Stromal cell of bone marrow (primary cell): ENCODE measurements at places on chromosomes 1 and 21.

DNA sequence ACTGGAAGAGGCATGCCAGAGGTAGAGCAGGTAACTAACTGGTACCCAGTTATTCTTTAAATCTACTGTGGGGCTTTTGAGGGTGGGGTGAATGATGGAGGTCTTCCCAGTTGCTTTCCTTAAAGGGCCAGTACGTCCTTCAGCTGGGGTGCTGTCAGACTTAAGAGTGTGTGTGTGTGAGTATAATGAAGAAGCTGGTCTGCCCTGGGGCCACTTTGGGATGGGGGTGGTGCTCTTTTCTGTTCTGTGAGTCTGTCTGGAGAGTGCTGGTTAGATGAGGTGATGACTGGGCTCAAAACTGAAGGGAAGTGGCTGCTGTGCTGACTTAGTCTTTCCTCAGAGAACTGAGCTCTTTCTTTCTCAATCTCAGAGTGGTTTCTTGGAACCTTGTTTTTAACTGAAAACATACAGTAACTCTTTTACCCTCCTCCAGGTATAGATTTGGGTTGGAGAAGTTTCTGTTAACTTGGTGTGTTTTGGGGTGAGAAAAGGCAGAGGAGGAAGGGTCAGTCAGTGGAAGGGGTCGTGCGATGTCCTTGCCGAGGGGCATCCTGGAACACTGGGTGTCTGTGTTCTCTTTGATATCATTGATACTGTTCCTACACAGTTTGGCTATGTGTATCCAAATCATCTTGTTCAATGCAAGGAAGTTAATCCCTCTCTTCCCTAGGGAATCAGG lies 746 bp downstream of the MACF1 start:
- peak; percentile 72 for DNase-seq

GRCh38 chr21:36433059-36433709 lies 46.7 kb downstream of the CLDN14 start:
- DNase-seq, result no peak

GRCh38 chr1:46193984-46194570 lies 4.2 kb downstream of the POMGNT1 start:
- no peak for DNase-seq

DNA sequence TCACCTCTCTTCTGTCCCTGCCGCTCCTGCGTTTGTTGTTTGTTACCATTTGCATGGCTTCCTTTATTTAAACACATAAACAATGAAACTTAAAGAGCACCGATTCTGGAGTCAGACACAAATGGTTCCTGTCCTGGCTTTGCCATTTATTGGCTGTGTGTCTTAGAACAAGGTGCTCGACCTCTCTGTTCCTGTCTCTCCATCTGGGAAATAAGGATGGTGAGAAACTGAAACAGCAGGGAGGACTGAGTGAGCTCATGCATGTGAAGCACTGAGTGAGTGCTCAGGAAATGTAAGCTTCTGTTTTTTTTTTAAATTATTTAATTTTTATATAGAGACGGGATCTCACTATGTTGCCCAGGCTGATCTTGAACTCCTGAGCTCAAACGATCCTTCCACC lies 148.2 kb upstream of the WNT4 start:
- DNase-seq, result no peak

DNA sequence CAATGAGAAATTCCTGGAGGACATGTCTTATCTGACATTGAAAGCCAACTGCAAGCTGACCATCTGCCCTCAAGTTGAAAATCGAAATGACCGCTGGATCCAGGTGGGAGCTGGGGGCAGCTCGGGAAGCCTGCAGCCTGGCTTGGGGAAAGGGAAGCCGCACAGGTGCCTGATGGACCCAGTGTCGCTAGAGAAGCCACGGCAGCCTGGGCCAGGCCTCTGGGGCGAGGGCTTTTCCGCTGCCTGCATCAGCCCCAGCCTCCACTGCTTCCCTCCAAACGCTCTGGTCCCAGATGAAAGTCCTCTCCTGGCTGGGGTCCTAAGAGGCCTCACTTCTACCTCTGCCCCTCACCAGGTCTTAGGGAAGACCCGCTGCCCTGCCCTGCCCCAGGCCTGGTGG lies 18.8 kb upstream of the PADI3 start:
- no peak for DNase-seq

- DNase-seq, result no peak
These were observed 340.2 kb downstream of the SMYD3 start for GRCh38 chr1:246166841-246167240.

GRCh38 chr1:30146448-30146847 lies 576.9 kb downstream of the MATN1 start:
- no peak for DNase-seq

DNA sequence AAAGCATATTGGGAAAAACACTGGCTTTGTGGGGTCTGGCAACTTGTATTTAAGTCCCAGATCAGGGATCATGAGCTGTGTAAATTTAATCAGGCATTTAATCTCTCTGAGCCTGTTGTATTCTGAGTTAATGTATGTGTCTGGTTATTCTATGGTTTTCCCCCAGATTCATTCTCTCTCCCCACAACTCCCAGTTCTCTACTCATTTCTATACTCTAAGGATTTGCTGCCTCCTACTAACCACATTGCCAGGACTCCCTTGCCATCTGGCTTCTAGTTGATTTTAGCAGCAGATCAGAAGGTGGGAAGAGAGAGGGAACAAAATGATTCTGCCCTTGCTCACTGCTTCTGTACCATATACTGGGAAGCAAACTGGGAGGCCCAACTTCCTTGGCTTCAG lies 31.4 kb upstream of the S1PR1 start:
- no peak for DNase-seq

DNA sequence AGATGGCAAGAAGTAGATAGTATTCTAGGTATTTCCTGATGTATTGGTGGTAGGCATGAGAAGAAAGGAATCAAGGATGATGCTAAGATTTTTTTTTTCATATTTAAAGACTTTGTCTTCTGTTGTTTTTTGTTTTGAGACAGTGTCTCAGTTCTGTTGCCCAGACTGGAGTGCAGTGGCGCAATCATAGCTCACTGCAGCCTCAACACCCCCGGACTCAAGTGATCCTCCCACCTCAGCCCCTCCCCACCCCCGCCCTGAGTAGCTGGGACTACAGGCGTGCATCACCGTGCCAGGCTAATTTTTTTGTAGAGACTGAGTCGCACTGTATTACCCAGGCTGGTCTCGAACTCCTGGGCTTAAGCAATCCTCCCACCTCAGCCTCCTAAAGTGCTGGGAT lies 2.8 kb upstream of the CAPZB start:
- DNase-seq, result no peak

- DNase-seq, result no peak
These were observed 857 bp upstream of the AK5 start for GRCh38 chr1:77280962-77281361.

GRCh38 chr1:152109231-152109997 lies 5.8 kb downstream of the TCHH start:
- DNase-seq, result no peak

DNA sequence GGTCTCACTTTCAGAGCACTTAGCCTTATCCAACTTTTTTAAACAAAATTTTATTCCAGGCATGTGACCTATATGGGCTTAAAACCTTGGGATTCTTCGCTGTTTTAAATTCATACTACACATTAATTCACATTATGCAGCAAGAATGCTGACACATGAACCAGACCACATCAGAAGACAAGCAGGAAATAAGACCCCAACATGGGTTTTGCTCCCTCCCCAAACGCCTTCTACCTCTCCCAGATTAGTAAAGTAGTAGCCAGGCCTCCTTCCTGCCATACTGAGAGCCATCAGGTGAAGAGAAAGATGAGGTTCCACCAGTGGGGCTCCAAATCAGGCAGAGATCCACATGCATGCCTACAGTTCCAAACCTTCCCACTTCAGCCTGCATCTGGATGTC lies 3.7 kb downstream of the IGSF3 start:
- DNase-seq, result no peak

DNA sequence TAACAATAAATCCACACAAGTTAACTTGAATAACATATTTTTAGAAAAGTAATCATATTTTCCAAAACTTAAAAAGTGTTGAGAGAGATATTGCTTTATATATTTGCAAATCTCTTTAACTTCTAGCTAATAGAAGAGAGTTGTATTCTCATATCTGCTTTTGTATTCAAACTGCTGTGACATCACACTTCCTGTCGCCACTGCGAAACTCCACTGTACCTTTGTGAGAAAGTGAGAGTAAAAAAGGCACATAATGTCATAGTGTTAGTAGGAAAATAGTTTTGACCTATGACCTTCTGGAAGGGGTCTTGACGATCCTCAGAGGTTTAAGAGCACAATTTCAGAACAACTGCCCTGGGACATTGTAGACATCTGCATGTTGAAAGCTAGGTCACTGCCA lies 21.6 kb downstream of the AK5 start:
- no peak for DNase-seq

DNA sequence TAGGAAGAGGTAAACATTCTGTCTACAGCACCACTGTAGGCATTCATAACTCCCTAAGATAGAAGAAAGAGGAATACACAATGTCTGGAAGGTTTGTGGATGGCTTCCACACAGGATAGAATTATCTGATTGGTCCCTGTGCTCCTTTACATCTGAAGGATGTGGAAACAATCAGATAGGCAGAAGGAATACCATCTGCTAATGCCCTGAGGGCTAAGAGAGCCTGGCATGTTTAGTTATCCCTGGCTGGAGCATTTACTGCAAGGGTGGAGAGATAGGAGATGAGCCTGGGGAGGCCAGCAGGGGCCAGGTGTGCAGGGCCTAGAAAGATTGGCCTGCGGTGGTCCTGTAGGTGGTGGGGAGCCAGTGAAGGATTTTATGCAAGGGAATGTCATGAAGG lies 8.6 kb upstream of the ACBD3 start:
- no peak for DNase-seq

- no peak for DNase-seq
These were observed 33.0 kb downstream of the MAST2 start for GRCh38 chr1:45836451-45836850.

DNA sequence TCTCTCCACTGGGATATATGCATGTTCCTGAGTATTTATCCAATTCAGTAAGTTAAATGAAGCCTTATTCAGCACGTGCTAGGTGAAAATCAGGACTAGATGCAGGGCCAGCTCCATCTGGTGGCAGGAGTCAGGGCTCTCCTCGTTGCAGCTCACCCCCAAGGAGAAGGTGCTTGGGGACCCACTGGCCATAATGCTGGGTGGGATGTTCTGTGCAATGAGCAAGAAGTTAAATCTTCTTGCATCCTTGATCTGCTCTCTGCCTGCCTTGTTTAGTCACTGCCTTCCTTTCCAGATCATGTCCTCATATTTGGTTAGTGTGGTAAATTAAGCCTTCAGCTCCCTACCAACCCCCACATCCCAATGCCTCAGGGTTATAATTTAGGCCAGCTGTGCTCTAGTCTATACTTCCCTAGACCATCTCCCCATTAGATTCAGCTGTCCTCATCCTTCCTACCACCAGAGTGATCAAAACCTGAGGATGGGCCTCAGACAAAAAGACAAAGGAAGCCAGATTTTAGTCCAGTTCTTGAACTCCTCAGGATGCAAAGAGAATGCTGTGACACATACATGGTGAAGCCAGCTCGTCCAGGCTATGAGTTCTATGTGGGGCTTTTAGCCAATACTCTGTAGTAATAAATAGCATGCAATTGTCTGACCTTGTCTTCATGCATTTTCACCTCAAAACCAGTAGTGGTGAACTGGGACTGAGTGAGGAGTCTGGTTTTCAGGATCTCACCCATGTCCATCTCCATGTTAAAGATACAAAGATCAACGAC lies 55.9 kb downstream of the SEC16B start:
- DNase-seq, result peak; percentile 17

DNA sequence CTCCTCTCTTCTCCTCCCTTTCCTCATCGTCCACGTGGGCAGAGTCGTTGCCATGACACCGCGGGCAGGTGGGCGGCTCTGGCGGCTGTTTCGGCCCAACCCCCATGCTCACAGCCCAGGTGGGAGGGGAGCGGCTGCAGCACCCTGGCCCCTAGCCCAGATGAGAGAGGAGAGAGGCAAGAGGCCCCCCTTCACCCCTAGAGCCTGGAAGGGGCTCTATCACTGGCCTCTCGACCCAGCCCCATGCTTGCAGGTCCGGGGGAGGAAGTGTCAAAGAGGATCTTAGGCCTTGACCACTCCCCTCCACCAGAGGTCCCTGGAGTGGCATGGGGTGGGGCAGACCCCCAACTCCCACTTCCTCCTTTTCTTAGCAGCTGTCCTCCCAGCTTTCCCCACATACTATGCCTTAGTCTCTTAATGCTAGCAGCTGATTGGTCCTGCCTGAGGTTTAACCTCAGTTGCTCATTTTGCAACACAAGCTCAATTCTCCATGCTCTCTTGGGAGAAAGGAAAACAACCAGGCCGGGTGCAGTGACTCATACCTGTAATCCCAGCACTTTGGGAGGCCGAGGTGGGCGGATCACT lies 10.4 kb downstream of the DLGAP3 start:
- no peak for DNase-seq

DNA sequence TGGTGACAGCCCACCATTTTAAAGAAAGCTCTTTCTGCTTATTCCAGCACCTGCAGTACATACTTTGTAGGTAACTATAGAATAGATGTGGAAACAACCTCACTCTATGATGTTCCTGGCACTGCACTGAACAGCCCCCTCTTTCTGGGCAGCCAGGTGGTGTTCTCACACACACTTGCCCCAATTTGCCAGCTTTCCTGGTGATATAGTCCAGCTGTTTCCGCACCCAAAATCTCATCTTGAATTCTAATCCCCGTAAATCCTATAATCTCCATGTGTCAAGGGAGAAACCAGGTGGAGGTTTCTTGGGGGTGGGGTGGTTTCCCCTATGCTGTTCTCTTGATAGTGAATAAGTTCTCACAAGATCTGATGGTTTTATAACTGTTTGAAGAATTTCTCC lies 102.2 kb downstream of the FCRL5 start:
- no peak for DNase-seq

GRCh38 chr1:24070821-24071393 lies 41.0 kb downstream of the MYOM3 start:
- DNase-seq, result peak; percentile 50

GRCh38 chr21:43916691-43917514 lies 51.9 kb downstream of the AGPAT3 start:
- peak; percentile 16 for DNase-seq

DNA sequence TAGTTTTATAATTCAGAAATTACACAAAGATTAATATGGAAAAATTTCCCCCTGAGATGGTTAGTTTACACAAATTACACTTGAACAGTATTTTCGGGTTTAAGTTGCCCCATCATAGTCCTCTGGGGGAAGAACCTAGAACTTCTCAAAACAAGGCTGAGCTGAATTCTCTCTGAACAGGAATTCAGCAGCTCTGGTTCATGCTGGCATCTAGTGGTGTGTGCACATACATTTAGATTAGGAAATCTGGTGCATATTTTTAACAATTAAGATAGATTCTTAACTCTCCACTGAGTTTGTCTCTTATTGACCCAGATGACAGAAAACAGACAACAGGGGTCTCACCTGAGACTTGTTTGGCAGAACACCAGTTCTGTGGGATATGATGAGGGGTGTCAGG lies 410.7 kb downstream of the DSCAM start:
- no peak for DNase-seq

- DNase-seq, result no peak
These were observed 477.6 kb upstream of the USP24 start for GRCh38 chr1:55692726-55693125.

DNA sequence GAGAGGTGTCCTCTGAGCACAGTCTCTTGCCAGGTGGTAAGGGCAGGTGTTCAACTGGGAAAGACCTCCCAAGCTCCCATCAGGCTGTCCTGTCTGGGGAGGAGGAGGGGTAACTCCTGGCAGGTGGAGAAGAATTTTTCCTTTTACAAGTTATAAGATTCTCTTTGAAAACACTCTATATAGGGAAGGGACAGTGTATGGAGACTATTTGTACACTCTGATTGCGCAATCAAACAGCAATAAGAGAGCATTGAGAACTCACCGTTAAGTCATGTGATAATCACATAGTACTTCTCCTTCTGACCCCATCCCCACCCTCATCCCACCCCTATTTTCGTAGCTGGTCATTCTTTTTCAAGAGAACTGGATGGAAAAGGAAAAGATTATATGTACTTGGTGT lies 179.3 kb upstream of the ZNF644 start:
- no peak for DNase-seq

- DNase-seq, result no peak
These were observed 6.8 kb upstream of the PUM1 start for GRCh38 chr1:31072304-31072746.
